Kidney epithelial cell (primary cell): ENCODE measurements at places on chromosomes 1 and 21.

GRCh38 chr1:78079580-78079979 is 33.8 kb downstream of the GIPC2 start:
- DNase-seq = no peak

DNA sequence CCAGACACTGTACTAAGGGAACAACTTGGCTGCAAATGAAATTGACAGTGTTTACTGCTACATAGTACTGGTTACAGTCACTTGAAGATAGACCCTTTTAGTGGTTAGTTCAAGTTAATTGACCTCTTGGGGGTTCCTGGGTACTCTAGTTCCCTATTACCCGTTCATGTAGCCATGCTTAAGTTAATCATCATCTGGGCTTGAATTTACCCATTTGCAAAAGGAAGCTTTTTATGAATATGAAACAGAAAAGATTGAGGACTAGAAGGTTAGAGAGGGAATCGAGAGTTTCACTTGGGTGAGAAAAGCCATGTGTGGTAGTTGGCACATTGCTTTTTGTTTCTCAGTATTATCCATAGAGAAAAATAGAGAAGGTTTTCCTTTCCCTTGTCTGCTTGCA is 2.7 kb downstream of the MIA3 start:
- DNase-seq = no peak

DNA sequence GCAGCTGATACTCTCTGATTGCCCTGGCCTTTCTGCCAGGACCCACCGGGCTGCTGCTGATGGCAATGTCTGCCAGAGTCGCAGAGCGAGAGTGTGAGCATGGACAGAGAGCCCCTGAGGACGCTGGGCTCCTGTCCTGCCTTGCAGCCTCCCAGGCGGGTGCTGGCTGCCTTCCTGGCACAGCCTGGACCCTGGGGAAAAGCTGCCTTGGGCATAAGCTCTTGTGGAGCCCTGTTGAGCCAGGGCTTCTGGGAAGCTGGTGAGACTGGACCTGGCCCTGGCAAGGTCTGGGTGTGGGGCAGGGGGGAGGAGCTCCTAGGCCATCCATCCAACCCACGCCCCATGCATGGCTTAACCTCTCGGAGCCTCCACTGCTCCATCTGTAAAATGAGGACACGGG is 105.8 kb upstream of the WNT4 start:
- no peak for DNase-seq

GRCh38 chr1:44784094-44785028 is 3.6 kb downstream of the BEST4 start:
- DNase-seq = no peak

GRCh38 chr1:28309702-28310101 is 19.1 kb upstream of the MED18 start:
- DNase-seq = no peak

- DNase-seq = no peak
These were observed 249.1 kb upstream of the NR5A2 start for GRCh38 chr1:199778324-199778955.

- no peak for DNase-seq
These were observed 286.3 kb downstream of the MATN1 start for GRCh38 chr1:30437059-30437576.

- no peak for DNase-seq
These were observed 13.2 kb downstream of the NGF start for GRCh38 chr1:115324649-115325420.

- DNase-seq = no peak
These were observed 183.6 kb upstream of the NR5A2 start for GRCh38 chr1:199843861-199844260.

GRCh38 chr1:2789164-2789985 is 12.1 kb downstream of the TTC34 start:
- DNase-seq = no peak

DNA sequence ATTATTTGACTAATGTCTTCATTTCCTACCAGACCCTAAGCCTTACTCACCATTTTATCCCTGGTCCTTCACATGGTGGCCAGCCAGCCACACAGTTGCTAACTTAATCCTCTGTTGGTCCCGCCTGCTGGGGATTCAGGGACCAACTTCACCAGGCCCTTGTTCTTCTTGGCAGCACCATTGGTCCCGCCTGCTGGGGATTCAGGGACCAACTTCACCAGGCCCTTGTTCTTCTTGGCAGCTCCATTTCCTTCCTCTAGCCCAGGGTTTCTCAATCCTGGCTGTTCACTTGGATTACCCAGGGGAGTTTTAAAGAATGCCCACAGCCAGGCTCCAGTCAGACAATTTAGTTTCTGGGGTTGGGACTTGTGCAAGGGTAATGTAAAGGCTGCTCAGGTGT is 233.1 kb upstream of the CSF3R start:
- no peak for DNase-seq

GRCh38 chr1:110062612-110063011 is 7.9 kb downstream of the ALX3 start:
- DNase-seq = no peak

- DNase-seq = no peak
These were observed 147.8 kb downstream of the TOMM20 start for GRCh38 chr1:234980645-234981396.

- DNase-seq = peak; percentile 54
These were observed 36.3 kb upstream of the S1PR1 start for GRCh38 chr1:101200513-101200912.

DNA sequence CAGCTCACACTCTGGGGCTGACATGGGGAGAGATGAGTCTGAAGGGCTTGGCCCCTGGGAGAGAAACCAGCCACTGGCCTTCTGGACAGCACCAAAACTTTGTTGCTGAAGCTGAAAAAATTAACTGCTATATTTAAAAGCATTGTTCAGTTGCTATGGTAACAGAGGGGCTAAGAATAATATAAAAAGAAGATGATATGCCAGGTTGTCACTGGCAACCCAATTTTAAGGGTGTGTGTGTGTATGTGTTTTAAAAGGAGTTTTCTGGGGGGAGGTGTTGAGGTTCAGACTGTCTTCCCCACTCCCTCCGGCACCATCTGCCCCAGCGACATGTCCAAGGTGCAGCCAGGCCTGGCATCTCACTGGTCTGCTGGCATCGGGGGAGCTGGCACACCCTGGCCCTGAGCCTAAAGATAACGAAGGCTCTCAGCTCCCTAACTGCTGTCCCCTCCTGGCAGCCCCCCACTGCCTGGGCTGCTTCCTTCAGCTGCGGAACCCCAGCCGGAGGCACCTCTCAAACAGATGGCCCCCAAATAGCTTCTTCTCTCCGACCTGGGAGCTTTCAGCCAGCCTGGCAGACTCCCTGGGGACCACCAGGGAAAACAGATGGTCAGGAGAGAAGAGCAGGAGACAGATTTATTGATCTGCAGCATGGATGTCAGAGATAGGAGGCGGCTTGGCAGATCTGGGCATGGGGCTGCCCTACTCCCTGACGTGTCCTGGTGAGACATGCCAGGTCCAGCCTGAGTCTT is 203.9 kb downstream of the HIVEP3 start:
- no peak for DNase-seq

DNA sequence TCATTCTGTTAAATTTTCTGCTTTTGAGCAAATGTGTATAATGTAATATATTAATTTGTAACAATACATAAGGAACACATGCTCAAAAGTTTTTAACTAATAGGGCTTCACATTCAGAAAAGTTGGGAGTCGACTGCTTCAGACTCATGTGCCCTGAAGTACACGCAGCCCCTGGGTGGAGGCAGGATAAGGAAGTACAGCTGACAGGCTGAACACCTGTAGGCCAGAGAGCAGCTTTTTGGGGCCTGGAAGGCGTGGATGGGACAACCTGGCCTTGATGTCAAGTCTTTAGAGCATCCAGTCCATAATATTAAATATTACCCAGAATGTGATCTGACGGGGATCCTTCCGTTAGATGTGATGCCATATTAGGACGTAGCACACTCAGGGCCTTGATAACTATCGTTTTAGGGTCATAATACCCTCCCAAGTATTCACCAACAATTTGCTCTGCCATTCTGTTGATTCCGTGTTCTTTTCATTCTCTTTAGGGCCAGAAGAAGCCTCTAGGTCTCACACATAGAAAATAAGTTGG is 485.2 kb downstream of the SIPA1L2 start:
- no peak for DNase-seq

DNA sequence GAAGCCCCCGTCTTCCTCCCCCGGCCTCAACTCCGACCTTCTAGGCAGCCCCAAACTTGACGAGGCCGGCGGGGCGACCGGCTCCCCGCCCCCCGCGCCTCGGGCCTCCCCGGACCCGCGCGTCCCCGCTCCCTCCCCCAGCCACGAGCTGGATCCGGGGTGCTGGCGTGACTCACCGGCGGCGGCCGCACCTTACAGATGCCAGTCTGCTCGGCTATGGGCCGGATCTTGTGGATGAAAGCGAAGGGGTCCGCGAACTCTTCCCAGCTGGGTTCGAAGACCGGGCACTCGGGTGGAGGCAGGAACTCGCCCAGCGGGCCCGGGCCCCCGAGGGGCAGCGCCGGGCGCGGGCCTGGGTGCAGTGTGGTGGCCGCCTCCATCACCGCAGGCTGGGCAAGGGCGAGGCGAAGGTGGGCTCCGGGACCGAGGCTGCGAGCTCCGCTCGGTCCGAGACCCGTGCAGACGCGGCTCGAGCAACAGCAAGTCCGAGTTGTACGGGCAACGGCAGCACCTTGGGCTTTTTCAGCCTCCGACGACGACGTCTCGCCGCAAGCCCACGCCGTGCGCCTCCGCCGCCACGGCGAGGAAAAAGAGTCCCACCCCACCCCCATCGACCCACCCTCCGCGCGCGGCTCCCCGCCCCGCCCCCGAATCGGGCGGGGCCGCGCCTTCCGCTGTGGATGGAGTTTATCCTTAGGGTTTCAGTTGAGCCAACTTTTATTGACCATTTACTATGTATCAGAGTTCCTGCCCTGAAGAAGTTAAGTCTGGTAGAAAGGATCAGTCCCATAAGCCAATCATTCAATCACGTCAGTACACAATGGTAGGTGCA is at the start of gene KDM5B:
Gene KDM5B (minus strand): TSS at position 496 of the 832 bp plus-strand sequence. CDS start 116 bp downstream, at position 380.
- no peak for DNase-seq
